NT2/D1 (cell line): ENCODE measurements at places on chromosomes 7 and 10.

GRCh38 chr7:69871886-69872569 lies 273.8 kb downstream of the AUTS2 start:
- no peak for DNase-seq

- no peak for DNase-seq
These were observed 14.7 kb downstream of the HSPB1 start for GRCh38 chr7:76316984-76317781.

DNA sequence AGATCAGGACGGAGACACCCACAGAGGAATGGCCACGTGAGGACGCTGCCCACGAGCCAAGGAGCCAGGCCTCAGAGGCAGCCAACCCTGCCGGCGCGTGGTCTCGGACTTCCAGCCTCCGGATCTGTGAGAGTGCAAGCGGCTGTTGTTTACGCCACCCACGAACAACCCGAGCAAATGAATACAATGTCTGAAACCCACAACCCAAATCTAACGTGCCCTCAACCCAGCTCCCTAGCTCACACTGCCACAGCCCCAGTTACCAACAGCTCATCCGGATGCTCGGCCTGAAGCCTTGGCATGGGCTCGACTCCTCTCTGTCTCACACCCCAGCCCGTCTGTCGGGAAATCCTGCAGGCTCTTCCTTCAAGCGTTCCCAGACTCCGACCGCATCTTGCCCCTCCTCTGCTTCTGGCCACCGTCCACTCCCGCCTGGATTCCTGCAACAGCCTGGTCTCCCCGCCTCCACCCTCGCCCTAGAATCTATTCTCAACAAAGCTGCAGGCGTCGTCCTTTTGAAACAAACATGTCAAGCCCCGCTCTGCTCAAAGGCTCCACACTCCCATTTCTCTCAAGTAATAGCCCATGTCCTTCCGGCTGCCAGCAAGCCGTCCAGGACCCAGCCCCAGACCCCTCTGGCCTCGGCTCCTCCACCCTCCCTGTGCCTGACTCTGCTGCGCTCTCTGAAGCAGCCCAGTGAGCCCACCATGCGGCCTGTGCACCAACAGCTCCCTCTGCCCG lies 35.3 kb downstream of the STK32C start:
- no peak for DNase-seq

- no peak for DNase-seq
These were observed 1.5 kb upstream of the MEST start for GRCh38 chr7:130490311-130490791.

DNA sequence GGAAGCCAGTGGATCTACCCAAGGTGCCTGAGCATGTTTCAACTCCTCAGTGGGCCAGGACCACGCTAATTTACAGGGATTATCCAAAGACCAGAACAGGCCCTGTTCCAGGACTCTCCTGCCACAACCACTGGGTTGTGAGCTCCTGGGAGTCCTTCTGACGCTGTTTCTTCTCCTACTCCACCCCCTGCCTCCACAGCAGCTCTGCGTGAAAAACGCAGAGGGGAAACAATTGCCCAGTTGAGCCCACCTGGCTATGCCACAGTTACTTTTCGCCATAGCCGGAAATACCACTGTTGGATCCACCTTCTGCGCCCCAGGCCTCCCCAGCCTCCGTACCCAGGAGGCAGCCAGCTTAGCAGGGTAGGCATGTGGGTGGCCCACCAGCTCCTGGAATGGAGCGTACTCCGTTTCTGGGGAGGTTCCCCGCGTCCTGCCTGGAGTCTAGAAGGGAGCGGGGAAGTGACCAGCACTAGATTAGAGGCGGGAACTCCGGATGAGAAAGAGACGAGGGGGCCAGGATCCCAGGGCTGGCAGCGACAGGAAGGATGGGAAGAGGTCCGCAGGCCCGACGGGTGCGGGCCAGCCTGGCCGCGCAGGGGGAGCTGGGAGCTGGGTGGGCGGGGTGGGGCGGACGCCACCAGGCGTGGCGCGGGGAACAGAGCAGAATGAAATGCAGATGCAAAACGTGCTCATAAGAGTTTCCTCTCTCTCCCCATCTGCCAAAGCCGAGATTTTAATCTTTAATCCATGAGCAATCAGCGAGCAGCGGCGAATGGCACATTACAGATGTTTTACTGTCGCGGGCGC lies 32.1 kb upstream of the PAX2 start:
- no peak for DNase-seq

DNA sequence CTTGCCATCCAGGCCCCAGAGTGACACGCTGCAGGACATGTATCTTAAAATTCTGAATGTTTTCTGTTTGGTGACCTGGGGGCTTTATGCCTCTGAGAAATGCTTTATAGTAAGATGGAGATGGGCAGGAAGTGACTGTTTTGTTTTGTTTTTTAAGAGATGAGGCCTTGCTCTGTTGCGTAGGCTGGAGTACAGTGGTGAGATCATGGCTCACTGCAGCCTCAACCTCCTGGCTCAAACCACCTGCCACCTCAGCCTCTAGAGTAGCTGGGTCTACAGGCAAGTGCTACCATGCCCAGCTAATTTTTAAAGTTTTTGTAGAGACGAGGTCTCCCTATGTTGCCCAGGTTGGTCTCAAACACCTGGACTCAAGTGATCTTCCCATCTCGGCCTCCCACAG lies 20.6 kb downstream of the ZNF777 start:
- no peak for DNase-seq

- no peak for DNase-seq
These were observed 23.1 kb downstream of the PLPP4 start for GRCh38 chr10:120480065-120480600.

DNA sequence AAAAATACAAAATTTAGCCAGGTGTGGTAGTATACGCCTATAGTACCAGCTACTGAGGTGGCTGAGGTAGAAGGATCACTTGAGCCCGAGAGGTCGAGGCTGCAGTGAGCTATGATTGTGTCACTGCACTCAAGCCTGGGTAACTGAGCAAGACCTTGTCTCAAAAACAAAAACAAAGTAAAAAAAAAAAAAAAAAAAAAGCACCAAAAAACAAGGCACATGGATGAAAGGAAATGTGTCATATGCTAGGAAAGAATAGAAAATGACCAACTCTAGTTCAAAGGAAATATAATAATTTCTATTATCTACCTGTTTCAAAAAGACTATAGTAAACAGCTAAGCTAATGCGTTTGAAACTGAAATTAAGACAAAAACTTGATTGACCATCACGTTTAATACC lies 33.8 kb downstream of the UBE2H start:
- DNase-seq = no peak

DNA sequence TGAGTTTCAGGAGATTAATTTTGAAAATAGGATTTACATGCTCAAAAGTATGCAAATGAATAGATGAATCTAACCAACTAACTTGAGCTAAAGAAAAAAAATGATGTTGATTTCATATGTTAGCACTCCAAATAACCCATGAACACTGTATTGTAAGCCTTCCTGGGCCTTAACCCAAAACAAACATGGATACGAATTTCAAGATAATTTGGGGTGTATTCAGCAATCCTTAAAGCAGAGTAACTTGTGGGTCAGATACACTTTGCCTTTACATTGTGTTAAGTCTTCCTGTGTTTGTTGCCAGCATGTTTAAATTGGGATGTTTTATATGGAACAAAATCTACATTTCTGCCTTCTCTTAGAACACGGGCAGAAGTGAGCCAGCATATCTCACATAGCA lies 124.2 kb upstream of the WDR11 start:
- no peak for DNase-seq

DNA sequence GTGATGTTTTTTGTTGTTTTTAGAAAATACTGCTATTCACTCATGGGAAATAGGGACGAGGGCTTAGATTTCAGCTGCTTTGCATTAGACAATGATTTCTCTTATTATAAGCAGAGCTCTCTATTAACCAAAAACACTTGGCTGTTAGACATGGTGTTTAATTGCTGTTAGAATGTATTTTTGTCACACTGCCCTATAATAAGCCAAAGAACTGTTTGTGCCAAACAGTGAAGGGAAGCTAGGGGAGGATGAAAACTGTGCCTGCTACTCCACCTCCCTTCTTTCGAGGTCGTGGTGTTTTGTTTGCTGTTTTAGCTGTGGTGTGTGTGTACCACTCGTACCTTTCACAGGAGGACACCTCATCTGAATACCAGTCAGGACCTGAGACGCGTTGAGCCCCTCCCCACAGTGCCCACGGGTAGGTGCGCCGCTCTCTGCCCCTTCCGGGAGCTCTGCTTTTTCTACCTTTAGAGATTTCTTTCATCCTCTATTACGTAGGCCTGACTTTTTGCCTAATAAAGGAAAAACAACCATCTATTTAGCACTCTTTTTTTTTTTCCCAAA lies 57.9 kb downstream of the CUX1 start:
- DNase-seq = no peak

- DNase-seq = no peak
These were observed 2.0 kb downstream of the MNX1 start for GRCh38 chr7:157008206-157009169.

GRCh38 chr7:5553298-5553877 lies 129.8 kb upstream of the TNRC18 start:
- DNase-seq = no peak

DNA sequence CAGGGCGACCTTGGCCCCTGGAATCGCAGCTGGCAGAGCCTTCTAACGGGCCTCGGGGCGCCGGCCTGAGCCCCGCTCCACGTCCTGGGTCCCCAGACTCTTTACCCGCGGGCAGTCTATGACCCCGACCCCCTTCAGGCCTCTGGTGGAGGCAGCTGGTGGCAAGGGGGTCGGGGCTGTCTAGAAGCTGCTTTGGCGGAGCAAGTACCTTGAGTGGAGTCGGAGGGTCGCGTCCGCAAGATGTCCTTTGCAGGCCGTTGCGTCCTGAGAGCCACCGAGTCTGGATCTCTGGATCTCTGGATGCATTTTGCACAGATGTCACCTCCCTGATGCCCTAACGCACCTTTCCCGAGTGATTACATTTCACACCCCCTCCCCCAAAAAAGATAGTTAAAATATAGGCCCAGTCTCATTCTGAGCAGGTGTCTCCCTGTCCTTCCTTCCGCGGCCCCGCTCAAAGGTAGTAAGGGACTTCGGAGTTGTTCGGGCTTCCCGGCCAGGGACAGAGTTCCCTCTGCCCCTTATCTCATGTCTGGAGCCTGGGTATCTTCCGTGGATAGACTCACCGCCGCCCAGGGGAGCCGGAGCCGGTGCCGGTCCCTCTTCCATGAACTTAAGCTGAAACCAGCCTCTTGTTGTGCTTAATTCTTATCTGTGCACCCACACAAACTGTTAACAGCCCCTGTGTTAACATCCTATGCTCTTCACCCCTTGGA lies 457 bp downstream of the ACADSB start:
- no peak for DNase-seq
